AML-193 (cell line): ENCODE measurements at places on chromosomes 12 and 14.

GRCh38 chr14:105272623-105273022 is 24.3 kb downstream of the BTBD6 start:
- DNase-seq = no peak

DNA sequence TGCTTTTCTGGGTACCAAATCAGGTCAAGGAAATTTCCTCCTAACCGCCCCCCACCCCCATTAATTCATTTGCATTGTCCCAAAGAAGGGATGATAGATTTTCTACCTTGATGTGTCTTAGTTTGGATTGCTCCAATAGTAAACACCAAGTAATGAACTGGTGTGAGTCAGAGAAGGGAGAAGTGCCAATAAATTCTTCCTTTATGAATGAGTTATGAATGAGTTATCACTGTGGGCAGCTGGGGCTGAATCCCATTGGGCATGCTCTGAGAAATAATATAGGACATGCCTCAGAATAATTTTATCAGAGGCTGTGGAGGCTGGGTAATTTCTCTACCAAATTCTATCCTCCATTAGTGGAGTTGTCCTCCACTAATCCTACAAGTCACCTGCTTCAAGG is 277.9 kb upstream of the FLRT2 start:
- no peak for DNase-seq

- no peak for DNase-seq
Observed at GRCh38 chr12:96048393-96048969, 13.1 kb upstream of the LTA4H start.

- no peak for DNase-seq
Observed at GRCh38 chr12:116962197-116962596, 51.4 kb downstream of the FBXW8 start.

DNA sequence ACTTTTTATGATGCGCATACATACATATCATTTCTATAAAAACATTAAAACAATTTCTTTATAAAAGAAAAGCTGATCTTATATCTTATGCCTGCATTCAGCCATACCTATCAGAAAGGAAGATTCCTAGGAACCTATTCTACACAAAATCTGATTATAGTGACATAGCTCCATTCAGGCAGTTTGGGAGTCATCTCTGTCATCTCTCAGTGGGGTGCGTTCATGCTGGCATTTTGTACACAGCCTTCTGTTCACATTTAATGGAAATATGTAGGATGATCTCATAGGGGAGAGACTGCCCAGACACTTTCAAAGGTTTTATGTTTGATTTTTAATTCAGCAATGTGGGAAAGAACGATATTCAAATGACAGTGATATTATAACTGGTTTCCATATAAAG is 52.9 kb downstream of the ATL1 start:
- no peak for DNase-seq

GRCh38 chr12:31590642-31591379 is at the start of gene DENND5B:
Gene DENND5B (minus strand): TSS chr12:31591136. CDS start chr12:31590832, 304 bp downstream.
- no peak for DNase-seq

- DNase-seq = no peak
Observed at GRCh38 chr12:132544080-132544397, 54.1 kb downstream of the FBRSL1 start.

DNA sequence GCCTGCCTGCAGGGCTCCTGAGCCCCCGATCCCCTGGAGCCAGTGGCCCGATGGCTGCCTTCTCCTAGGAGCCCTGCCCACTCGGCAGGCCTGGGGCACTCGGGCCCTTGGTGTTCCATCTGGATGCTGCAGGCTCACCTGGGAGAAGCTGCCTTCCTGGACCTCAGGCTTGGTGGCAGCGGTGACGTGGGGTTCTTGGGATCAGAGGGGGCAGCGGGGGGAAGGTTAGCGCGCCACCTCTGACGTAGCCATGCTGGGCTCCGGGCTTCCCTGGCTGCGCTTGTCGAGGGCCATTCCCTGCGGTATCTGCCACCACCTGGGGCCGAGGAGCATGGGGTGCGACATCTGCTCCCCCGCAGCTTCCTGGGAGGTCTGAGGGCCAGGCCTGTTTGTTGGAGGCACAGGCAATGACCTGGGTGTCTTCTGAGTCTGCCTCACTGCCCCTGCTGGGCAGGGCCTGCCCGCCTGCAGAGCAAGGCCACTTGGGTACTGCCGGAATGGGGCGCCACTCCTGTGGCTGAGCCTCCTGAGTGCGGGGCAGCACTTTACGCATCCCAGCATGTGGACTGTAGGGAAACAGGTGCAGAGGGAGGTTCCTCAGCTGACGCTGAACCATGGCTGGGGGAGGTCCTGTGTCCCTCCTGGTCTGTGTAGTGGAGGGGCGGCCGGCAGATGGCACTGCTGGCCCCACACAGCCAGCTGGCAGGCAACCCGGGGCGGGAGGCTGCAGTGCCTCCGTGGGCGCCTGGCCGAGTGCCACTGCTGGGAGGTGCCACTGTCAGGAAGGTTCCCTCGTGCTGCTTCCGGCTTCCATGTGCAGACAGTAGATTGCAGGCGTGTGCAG is 20.3 kb downstream of the MTA1 start:
- DNase-seq = no peak
